Naive thymus-derived CD4-positive, alpha-beta T cell (primary cell): ENCODE measurements at places on chromosomes 2 and 18. TPM values are rescaled to one million over a fixed set of nuclear protein-coding genes. Genes with fewer than 3 reads are reported as not detected.

- no peak for DNase-seq
Observed at GRCh38 chr18:30712383-30712782, 330.2 kb downstream of the DSC3 start.

DNA sequence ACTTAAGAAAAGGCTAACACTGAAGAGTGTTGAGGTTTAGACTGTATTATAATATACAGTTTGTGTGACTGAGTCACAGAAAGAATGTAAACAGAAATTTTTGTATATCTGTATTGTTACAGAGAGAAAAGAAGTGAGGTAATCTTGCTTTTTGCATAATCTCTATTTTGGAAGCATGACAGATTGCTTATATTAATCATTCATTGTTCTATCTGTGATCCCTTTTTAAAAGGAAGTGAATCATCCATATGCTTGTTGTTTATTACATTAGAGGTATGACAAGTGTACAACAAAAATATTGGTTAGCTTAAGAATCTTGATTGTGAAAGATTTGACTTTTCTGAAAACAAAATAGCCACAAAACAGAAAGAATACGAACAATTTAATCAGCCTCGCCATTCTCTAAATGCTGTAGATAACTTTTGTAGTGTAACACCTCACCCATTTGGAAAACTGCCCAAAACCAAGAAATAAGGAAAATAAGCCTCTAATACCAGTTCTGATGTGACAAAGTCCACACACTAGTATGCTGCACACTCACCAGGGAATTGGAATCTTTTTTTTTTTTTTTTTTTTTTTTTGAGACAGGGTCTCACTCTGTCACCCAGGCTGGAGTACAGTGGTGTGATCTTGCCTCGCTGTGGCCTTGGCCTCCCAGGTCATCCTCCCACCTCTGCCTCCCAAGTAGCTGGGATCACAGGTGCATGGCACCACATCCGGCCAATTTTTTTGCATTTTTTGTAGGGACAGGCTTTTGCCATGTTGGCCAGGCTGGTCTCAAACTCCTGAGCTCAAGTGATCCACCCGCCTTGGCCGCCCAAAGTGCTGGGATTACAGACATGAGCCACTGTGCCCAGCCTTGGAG, 91.5 kb upstream of the LPIN2 start:
- DNase-seq: no peak

DNA sequence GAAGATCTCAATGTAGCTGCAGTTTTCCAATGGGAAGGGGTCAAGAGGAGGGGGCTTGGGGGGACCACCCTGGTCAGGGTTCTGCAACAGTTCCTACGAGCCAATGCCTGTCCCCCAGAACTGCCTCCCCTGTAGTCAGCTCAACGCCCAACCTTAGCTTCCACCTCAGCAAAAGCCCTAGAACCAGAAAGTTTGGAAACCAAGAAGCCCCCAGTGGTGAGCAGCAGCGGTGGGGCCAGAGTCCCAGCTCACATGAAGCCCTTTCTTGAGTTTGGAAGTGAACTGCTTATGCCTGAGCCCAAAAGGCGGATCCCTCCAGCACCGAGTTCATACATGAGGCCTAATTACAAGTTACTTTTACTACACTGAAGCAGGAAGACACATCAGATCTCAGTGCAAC, 162.4 kb downstream of the HDAC4 start:
- no peak for DNase-seq

DNA sequence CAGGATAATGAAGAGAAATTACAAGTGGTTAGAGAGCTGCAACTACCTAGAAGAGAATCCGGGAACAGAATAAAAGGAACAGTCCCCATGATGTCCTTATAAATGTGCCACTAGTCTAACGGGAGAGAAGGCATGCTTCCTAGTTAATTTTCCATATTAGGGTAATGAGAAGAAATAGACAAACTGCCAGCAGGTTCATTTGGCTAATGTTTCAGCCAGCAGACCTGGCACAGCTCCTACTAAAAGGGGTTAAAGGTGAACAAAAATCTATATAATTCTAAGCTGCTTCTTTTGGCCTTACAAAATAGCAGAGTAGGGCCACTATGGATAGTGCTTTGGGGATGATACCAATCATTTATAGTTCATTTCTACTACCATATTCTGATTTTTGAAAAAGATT, 845.3 kb upstream of the GCFC2 start:
- no peak for DNase-seq

GRCh38 chr18:31225668-31226067, 63.0 kb upstream of the DSC1 start:
- no peak for DNase-seq

- DNase-seq: no peak
Observed at GRCh38 chr2:190497428-190497827, 37.1 kb downstream of the NEMP2 start.

DNA sequence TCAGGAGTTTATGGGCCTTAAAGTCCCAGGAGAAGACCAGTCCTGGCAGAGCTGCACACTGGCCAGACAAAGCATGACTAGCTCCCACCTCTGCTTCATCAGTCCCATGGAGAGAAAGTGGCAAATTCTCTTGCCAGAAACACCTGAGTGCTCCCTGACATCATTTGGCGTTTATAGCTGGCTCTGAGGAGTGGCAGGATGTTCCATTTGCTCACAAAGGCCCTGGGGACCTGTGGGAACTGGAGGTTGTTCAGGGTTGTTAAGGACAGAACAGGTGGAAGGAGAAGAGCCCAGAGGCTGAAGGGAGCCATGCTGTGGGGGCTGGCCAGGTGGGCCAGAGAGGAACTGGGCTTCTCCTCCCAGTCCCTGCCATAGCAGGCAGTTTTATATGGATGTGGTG, 56.1 kb downstream of the RPL37A start:
- DNase-seq: no peak

- no peak for DNase-seq
Observed at GRCh38 chr2:99953750-99954149, 188.6 kb downstream of the AFF3 start.

REG3G gene
- total RNA-seq: not detected

CDK5R2 gene
- total RNA-seq: not detected in 2 replicates
